AG04449 (cell line): ENCODE measurements at places on chromosomes 1 and 21.
A peak's percentile ranks its signal among the peaks of the same experiment; 100 is the strongest.

- DNase-seq: no peak
Observed at GRCh38 chr1:112686835-112687234, 12.4 kb downstream of the MOV10 start.

GRCh38 chr21:44965251-44966022, 25.6 kb downstream of the SLX9 start:
- DNase-seq: no peak

GRCh38 chr1:196438329-196438728, 169.9 kb downstream of the KCNT2 start:
- DNase-seq: no peak

GRCh38 chr1:34478515-34479076, 276.3 kb upstream of the GJB5 start:
- DNase-seq: no peak

DNA sequence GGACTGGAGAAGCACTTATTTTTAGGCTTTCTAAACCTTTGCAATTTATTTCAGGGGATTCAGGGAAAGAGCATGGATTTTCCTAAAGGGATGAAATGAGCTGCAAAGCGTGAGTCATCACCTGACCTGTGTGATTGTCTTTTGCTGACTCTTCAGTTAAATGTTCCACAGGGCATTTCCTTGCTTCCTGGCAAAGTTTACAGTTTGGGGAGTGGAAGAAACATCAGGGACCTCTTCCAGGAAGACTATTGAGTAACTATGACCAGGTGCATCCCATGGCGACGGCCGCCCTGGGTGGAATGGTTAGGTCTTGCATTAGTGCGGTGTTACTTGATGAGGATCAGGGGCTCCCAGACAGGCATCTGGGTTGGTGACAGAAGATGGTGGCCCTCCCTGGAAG, 79.5 kb upstream of the SIPA1L2 start:
- DNase-seq: no peak

GRCh38 chr1:116938216-116938615, 28.5 kb downstream of the PTGFRN start:
- DNase-seq: no peak

GRCh38 chr1:110069404-110070281, 829 bp downstream of the ALX3 start:
- no peak for DNase-seq

- no peak for DNase-seq
Observed at GRCh38 chr1:245220381-245220985, 65.7 kb downstream of the KIF26B start.

DNA sequence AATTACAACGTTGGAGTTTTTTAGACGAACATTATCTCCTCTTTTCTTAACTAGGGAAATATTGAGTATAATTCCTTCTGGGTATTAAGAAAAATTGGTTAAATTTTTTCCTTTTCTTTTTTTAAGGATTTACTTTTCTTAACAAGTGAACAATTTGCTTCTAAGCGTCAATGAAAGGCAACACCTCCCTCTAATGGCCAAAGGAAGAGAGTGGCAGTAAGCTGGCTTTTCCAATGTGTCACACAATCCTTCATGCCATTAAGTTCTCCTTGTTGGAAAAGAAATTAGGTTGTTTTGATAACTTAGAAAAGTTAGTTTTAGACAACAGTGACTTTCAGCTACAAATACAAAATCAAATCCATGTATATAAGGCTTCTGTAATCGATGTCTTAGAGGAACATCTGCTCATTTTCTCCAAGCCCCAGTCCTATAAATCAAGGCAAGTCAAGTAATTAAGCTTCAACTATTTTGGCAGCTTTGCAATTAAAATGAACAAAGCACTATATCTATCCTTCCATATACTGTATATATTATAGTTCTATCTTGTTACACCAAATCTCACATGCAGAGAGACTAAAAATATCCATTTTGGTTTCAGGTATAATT, 62.8 kb downstream of the EDEM3 start:
- no peak for DNase-seq

GRCh38 chr21:29585462-29585861, 286.7 kb downstream of the BACH1 start:
- no peak for DNase-seq

DNA sequence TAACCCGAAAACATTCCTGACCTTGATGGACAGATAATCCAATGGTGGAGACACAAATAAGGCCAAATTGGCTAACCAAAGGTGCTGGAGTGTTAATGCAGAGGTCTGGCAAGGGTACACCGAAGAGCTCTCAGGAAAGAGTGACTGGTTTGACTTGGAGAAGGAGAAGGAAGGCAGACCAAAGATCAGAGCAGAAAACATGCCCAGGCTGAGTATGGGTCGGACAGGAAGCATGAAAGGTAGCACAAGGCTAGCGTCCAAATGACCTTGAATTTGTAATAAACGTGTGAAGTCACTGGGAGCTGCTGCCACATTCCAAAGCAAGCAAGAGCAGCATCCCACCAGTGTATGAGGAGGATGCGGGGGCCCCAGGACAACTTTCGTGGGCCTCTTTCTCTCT, 45.7 kb downstream of the APP start:
- no peak for DNase-seq

DNA sequence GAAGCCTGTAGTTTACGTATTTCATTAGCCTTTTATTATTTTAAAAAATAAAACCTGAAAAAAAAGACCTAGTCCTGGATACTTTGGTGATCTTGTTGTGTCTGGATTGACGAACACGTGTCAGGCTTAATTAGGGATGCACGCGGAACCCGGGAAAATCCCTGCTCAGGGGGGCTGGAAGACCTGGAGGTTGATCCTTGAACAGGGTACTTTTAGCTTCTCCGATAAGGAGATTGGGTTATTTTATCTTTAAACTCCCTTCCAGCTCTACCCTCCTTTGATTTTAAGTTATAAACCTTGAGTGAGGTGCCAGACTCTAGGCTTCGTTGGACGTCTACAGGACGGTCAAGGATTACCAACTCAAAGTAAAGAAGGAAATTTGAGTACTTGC, 552 bp upstream of the ZNF691 start:
- DNase-seq: no peak

- DNase-seq: no peak
Observed at GRCh38 chr1:43760745-43761317, 53.5 kb downstream of the ST3GAL3 start.

GRCh38 chr1:29239142-29239541, 2.8 kb downstream of the PTPRU start:
- DNase-seq: no peak

DNA sequence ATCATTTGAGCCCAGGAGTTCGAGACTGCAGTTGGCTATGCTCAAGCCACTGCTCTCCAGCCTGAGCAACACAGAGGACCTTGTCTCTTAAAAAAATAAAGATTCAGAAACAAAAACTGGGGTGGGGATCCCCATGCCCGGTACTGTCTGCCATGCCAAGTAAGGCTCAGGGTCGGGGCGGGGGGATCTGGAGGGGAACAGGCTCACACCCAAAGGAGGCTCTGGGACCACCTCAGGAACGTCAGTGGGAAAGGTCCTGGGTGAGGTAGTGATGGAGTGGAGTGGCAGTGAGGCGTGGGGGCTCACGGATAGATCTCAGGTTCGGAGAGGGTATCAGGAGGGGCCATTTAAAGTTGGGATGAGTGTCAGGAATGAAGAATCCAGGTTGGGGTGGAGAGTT, 765 bp upstream of the S100A4 start:
- DNase-seq: no peak

DNA sequence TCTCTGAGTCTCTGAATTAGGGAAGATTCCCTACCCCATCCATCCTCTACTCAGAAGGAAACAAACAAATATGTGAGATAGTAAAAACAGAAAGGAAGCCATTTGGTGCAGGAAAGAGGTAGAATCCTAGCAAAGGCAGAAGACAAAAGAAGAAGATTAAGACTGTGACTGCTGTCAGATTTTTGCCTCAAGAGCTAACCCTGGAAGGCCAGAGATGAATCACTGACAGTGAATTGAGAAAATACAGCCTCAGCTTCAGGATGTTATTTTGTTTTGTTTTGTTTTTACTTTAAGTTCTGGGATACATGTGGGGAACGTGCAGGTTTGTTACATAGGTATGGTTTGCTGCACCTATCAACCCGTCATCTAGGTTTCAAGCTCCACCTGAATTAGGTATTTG, 31.7 kb downstream of the DSTYK start:
- no peak for DNase-seq

DNA sequence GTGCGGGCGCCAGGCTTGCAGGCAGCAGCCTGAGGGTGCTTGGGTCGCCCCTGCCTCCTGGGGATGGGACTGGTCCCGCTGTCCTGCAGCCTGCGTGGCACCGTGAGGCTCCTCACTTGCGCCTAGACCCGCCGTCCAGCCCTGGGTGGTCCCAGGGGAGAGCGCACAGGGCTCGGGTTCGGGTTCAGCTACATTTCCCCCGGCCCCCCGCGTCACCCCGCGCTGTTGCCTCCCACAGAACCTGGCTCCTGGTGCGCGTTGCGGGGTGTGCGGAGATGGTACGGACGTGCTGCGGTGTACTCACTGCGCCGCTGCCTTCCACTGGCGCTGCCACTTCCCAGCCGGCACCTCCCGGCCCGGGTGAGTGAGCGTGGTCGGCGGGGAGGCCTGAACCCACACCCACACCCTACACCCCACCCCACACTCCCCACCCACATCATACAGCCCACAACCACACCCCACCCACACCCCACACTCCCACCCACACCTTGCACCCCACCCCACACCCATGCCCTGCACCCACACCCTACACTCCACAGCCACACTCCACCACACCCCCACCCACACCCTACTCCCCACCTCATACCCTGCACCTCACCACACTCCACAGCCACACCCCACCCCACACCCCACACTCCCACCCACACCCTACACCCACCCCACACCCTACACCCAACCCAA, 6.2 kb upstream of the PFKL start:
- DNase-seq: no peak

- DNase-seq: no peak
Observed at GRCh38 chr1:215529571-215529970, 37.5 kb upstream of the KCTD3 start.

- DNase-seq: no peak
Observed at GRCh38 chr1:45753248-45754037, 3.0 kb upstream of the IPP start.

DNA sequence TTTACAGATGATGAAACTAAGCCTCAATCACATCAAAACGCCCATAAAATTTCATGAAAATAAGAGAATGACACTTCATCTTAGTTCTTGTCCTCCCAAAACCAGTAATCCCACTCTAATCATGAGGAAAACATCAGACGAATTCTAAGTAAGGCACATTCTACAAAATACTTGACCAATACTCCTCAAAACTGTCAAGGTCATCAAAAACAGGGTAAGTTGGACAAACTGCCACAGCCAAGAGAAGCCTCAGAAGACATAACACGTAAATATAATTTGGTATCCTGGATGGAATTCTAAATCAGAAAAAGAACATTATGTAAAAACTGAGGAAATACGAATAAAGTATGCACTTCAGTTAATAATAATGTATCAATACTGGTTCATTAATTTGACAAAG, 128.2 kb downstream of the DPYD start:
- no peak for DNase-seq

DNA sequence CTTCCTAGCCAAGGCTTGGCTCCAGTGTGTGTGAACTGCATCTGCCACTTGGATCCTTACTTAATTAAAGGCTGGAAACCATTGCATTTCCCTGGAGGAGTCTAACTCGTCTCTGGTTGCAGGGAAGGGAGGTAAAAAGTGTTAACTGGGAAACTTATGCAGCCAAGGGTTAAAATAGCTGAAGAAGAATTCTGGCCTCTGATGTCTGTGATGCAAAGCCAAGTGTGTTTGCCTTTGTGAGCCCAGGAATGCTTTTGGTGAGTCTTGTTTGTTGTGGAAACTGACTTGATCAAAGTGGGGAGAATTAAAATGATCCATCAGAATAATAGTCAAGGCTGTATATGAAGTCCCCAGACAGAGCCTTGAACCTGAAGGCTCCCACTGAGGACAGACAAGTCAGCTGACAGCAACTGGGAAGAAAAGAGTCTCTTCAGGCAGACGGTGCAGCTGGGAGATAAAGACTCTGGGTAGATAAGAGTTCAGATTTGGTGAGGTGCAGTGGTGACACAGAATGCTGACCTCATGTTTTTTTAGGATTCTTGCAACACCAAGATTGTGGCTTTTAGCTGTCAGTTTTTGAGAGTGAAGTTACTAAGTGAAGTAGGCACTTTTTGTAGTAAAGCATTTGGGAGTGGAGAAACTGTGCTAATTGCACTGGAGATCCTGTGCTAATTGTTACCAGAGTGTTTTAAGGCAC, 59.5 kb upstream of the WLS start:
- DNase-seq: no peak

GRCh38 chr1:85617633-85618100, 37.1 kb downstream of the CCN1 start:
- DNase-seq: peak; percentile 75

DNA sequence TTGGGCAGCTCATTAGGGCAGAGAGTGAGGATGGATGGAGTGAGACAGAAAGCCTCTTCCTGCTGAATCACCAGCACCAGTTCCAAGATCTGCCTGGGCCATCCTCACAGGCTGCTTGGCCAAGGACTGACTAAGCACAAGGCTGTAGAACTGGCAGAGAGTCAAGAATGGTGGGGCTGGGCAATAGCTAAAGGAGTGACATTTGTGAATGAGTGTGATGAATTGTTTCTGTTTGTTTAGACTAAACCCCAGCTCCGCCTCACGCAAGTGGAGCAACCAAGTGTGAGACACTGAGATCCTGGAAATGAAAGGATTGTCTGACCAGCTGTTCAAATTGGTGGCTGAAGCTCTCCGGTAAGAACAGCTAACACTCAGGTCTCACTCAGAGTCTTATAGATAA, 38.6 kb downstream of the BRINP2 start:
- DNase-seq: peak; percentile 98

DNA sequence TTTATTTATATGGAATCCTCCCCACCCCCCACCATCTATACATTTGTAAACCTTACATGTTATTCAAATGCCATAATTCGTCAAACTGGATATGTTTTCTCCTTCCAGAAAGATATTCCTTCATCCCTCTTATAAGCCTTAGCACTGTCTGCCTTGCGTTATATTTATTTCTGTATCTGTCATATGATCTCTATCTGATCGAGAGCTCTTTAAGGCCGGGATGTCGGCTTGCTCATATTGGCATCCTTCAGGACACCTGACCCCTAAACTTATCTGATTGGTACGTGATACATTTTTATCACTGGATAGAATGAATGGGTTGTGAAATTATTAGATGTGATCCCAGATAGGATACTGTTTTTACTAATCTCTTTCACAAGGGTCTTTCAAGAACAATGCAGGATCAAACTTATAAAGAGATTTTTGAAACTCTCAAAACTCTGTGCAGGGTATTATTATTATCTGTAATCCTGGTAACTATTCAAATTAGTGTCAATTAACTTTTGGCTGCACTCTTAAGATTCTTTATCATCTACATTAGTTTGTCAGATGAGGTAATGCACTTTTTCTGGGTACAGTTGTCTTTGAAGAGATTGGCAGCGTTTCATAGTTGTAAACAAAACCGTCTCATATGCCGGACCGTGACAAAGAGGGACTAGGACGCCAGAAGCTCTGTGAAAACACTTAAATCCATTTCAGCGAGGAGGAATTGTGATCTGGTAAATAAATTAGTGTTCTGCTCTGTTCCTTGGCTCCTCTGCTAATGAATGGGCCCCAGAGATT, 152.0 kb downstream of the KIF26B start:
- no peak for DNase-seq

GRCh38 chr1:206538901-206539640, 31.7 kb downstream of the RASSF5 start:
- no peak for DNase-seq

GRCh38 chr1:209585197-209585596, 1.7 kb downstream of the CAMK1G start:
- no peak for DNase-seq
